ENCODE measurements at places on chromosomes 13 and 19.
A peak's percentile ranks its signal among the peaks of the same experiment; 100 is the strongest.

DNA sequence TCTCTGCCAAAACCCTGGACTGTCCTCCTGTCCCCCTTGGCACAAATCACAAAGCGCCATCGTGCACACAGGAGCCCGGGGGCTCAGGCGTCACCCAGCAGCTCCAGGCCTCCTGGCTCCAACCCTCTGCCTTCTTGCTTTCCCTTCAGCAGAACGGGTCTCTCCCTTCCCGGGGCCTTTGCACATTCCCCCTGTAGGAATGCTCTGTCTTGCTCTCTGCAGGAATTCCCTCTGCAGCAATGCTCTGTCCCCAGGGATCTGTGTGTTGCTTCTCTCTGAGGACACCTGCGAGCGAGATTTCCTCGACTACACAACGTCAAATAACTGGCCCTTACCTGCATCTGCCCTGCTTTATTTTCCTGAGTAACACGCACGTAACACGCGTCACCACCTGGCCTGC, 13.3 kb upstream of the RASA3 start:
- DNase-seq = no peak

GRCh38 chr19:4456476-4456842, 1.1 kb downstream of the UBXN6 start:
- no peak for DNase-seq

GRCh38 chr13:46953941-46954340, 57.1 kb upstream of the HTR2A start:
- DNase-seq = no peak

GRCh38 chr13:50945669-50946068, 36.1 kb downstream of the RNASEH2B start:
- no peak for DNase-seq

- DNase-seq = no peak
Measured at GRCh38 chr13:50690006-50690405, 153.5 kb downstream of the DLEU7 start.

DNA sequence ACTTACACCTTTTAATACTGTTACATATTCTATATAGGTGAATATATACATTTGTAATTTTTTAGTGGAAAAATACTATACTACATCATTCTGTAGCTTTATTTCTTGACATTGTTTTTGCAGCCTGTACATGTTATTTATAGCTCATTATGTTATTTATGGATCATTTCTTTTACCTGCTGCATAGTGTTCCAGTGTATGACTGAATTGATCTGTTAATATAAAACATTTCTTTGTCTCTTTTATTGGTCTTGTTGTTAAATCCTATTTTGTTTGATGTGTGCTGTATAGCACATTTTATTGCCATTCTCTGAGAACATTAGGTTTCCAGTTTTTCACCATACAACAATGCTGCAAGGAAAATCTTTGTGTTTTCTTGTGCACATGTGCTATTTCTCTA, 2.4 kb downstream of the SETDB2 start:
- no peak for DNase-seq

GRCh38 chr13:73751290-73751689, 382.9 kb downstream of the KLF12 start:
- no peak for DNase-seq

DNA sequence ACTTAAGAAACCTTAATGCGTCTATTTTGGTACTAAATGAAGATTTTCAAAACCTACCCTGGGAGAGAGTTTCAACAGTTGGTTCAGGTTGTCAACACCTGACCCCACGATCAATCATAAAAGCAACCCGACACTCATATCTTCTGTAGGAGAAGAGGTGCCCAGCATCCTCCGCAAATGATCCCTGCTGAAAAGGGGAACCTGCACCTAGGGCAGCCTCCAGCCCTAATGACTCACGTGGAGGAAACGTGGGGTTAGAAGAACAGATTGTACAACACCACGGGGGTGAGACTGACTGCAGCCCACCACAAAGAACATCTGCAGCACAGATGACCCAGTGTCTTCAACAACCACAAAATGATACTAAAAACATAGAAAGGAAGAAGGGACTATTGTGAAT, 116.3 kb downstream of the RAB20 start:
- DNase-seq = no peak

- no peak for DNase-seq
Measured at GRCh38 chr19:17110599-17110966, 35.0 kb downstream of the MYO9B start.

DNA sequence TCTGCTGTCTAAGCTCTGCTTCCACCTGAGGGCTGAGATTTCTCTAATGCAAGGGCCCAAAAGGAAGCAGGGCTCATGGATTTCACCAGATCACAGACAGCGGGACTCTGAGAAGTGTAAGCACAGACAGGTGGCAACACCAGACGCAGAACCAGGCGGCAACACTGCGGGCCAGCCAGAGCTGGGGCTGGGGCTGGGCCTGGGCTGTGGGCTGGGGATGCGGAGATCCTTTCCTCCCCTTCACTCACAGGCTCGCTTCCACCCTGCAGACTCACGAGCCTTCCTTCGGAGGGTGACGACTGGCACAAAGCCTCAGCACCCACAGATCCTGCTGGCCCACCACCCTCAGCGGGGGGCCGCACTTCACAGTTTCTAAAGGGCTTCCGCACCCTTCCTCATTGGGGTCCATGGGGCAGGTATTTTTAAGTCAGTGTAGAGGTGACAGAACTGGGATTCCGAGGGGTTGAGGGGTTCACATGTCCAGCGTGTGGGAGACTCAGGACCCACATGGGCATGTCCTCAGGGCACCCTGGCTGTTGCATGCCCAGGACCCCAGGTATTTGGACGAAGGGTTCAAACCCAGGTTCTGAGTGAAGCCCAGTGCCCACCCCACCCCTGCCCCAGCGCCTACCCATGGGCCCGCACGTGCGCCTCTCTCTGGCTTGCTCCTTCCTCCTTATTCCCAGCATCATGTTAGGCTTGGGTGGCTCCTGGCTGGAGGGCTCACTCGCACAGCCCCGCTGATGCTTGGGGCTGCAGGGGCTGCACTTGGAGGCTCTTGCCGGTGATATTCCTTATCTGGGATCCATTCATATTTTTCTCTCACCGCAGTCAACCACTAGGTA, 137.3 kb upstream of the GPR12 start:
- DNase-seq = no peak

DNA sequence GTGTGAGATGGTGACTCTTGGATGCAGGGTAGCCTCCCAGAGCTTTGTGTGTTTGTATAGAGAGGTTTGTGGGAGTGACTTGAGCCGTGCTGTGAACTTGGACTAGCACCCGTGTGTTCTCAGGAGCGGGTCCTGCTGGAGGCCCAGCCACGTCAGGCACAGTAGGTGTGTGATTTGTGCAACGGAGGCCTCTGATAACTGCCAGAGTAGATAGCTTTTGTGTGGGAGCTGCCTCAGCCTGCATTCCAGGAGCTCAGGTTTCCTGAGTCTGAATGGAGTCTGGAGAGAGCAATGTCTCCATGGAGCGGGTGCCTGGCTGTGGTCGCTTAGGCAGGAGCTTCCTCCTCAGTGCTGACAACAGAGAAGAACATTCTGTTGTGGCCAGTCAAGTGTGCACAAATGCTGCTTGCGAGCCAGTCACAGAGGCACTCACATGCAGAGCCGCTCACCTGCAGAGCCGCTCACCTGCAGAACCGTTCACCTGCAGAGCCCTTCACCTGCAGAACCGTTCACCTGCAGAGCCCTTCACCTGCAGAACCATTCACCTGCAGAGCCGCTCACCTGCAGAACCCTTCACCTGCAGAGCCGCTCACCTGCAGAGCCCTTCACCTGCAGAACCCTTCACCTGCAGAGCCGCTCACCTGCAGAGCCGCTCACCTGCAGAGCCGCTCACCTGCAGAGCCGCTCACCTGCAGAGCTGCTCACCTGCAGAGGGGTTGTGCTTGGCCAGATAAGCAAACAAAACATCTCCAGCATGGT, 32.6 kb downstream of the TFDP1 start:
- DNase-seq = no peak

DNA sequence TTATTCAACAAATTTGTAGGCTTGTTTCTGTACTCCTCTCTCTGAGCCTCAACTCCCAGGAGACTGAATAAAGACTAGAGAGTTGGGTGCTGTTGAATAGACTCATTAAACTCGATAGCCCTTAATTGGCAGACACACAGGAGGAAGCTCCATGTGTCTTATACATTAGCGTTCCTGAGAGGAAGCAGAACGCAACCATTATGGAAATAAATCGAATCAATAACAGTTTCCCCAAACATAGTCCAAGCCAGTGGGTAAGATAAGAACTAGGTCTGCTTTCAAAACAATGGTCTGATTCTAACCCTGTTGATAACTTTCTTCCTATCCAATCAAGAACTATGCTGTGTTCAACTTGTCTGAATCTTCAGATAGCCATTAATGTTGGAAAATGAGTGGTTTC, 118.1 kb upstream of the FNDC3A start:
- DNase-seq = no peak

DNA sequence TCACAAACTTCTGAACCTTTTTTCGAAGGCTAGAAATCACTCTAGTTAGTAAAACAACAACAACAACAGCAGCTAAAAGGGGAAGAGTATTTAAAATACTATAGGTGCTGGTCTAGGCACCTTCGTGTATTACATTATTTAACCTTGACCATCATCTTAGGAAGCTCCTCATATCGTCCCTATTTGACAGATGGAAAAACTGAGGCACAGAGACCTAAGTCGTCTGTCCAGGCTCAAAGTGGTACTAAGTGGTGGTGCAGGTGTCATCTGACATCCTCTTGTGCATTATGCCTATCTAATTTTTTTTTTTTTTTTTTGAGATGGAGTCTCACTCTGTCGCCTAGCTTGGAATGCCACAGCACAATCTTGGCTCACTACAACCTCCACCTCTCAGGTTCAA, 29.1 kb downstream of the CATSPERD start:
- no peak for DNase-seq

GRCh38 chr19:41324231-41324702, 14.3 kb downstream of the CCDC97 start:
- DNase-seq = no peak

GRCh38 chr19:9945319-9945966, 9.1 kb upstream of the OLFM2 start:
- DNase-seq = peak; percentile 64

GRCh38 chr13:20221772-20222171, 10.3 kb downstream of the GJB6 start:
- DNase-seq = no peak

GRCh38 chr19:35433448-35433847, 14.6 kb upstream of the FFAR2 start:
- DNase-seq = peak; percentile 28

GRCh38 chr13:88656751-88657150, 985.6 kb downstream of the SLITRK5 start:
- no peak for DNase-seq

GRCh38 chr13:77033717-77034302, 6.9 kb upstream of the FBXL3 start:
- no peak for DNase-seq

GRCh38 chr13:104477261-104477660, 1411.0 kb upstream of the SLC10A2 start:
- DNase-seq = no peak

DNA sequence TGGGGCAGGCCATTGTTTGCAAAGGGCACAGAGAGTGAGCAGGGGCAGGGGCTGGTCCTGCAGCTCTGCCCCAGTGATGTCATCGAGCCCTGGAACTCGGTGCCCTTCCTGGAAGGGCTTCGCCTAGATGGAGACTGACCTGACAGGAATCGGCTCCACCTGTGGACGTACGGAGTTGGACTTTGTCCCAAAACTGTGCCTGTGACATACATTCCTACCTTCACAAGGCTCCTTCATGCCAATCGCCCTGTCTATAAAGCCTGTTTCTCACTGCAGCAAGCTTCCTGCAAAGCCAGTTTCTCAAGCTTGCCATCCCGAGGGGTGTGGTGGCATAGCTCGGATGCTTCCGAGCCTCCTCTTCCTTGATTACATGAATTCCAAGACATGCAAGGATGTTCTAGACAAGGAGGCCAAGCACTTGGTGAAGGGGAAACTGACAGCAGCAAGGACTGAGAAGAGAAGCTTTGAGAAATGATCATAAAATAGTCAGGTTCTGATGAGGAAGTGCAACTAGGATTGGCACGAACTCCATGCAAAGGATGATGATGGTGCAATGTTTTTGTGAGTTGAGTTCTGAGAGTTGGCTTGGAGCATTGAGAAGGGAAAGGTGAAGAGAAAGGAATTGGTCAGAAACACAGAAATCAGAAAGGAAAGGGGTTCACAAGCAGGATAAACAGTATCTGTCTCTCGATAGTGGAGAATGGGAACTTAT, 73.6 kb upstream of the STK24 start:
- no peak for DNase-seq

DNA sequence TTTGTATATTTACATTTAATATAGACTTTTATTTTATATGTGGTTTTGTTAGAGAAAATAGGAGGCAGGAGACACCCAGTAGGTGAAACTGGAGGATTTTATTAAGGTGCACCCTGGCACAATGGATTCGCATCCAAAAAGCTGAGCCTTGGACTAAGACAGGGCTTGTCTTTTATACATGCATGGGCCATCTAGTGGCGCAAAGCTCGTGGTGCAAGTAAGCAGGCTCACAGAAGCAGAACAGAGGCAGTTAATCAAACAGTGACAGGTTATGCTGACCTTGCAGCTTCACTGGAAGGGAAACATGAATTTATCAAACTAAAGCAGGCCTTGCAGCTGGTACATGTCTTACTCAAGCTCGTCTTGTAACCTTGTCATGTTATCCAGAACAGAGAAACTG, 58.8 kb upstream of the ZNF681 start:
- peak; percentile 1 for DNase-seq

- DNase-seq = no peak
Measured at GRCh38 chr13:105346141-105346775, 1189.2 kb downstream of the EFNB2 start.

DNA sequence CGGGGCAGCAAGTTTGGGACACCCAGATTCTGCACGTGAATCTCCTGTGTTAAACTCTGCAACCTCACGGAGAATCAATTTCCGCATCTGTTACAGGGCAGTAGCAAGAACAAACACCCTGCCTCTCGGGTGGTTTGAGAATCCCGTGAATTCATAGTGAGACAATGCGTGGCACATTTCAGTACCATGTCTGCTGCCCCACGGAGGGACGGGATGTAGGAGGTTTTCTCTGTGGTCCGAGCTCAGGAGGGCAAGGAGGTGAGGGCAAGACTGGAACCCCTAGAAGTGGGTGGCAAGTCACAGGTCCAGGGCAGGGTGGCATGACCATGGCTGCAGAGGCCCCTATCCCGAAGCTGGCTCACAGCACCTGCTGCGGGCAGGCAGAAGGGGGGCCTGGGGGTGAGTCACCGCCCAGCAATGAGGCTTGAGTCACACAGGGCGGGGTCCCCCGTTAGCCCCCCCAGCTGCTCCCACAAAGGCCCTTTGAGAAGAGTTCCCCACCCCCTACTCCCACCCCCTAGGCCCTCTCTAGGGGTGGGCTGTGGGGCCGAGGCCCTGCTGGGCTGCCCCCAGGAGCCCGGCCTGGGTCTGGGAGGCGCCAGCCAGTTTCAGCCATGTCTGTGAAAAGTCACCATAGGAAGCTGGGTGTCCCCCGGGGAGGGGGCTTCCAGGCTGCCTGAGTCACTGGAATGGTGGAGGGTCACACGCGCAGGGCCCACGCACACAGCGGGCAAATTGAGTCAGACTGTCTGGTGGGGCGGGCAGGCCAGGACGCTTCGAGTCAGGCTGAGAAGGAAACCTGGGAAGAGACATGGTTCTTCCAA, 25.8 kb upstream of the NANOS3 start:
- DNase-seq = peak; percentile 79
